ENCODE measurements at places on chromosomes 13 and 19.

DNA sequence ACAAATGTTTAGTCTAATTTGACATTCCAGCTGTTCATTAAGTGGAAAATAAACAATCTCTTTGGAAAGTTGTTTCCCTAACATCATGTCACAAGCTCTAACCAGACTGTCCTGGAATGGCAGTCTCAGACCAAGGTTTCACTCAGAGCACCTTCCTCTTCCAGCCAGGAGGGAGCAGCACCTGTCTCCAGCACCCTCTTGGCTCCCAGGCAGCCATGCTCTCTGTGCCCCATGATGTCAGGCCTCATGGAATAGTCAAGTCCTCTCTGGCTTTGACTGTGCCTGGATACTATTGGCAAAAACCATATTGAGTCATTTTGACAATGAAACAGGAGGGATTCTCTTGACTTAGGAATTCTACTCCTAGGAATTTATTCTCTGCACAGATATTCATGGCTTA, 171.4 kb downstream of the OXGR1 start:
- DNase-seq = no peak

GRCh38 chr19:34172661-34173192, 423 bp downstream of the LSM14A start:
- no peak for DNase-seq

- no peak for DNase-seq
These were observed 66.7 kb upstream of the ZNF536 start for GRCh38 chr19:30305346-30306060.

GRCh38 chr13:75299913-75300862, 181.8 kb downstream of the TBC1D4 start:
- no peak for DNase-seq

- DNase-seq = no peak
These were observed 32.0 kb upstream of the ASF1B start for GRCh38 chr19:14168259-14168972.
